A673 (cell line): ENCODE measurements at places on chromosomes 7 and 10. TPM values are rescaled to one million over a fixed set of nuclear protein-coding genes. Genes with fewer than 3 reads are reported as not detected.

- peak within 1 kb of the TSS; percentile 92 for H3K4me3 ChIP-seq
- H3K27ac ChIP-seq = peak within 1 kb of the TSS; percentile 65
- peaks cover 16% of the 10 kb centered on the region for H3K4me1 ChIP-seq
- H3K36me3 ChIP-seq = peaks cover 2% of the 10 kb centered on the region
- DNase-seq = peak; percentile 85
- H3K27me3 ChIP-seq = peaks cover 17% of the 10 kb centered on the region
These were observed at the start of gene HIPK2 for GRCh38 chr7:139777948-139778841. HIPK2 (minus strand) TSS chr7:139777998; CDS start chr7:139777623, 375 bp downstream.

DNA sequence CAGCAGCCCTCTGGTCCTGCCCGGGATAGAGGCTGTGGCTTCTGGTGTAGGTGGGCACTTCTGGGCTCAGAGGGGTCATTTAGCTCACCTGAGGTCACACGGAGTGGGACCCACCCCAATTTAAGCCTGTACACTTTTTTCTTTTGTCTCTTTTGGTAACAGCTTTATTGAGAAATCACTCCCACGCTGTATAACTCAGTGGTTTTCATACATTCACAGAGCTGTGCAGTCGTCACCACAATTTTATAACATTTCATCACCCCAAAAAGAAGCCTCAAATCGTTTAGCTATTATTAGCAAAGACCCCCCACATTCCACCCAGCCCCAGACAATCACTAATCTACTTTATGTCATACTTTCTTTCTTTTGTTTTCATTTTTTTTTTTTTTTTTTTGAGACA, 62.3 kb downstream of the LHPP start:
- no peak for DNase-seq
- H3K4me1 ChIP-seq = peaks cover 12% of the 10 kb centered on the region
- no peaks in the 10 kb centered on the region for H3K27me3 ChIP-seq
- no peaks in the 10 kb centered on the region for H3K36me3 ChIP-seq
- H3K4me3 ChIP-seq = no peak overlapping the region

The C10orf53 gene
- total RNA-seq = not detected in 2 replicates

The PPP1R17 gene
- not detected in 2 replicates for total RNA-seq

DNA sequence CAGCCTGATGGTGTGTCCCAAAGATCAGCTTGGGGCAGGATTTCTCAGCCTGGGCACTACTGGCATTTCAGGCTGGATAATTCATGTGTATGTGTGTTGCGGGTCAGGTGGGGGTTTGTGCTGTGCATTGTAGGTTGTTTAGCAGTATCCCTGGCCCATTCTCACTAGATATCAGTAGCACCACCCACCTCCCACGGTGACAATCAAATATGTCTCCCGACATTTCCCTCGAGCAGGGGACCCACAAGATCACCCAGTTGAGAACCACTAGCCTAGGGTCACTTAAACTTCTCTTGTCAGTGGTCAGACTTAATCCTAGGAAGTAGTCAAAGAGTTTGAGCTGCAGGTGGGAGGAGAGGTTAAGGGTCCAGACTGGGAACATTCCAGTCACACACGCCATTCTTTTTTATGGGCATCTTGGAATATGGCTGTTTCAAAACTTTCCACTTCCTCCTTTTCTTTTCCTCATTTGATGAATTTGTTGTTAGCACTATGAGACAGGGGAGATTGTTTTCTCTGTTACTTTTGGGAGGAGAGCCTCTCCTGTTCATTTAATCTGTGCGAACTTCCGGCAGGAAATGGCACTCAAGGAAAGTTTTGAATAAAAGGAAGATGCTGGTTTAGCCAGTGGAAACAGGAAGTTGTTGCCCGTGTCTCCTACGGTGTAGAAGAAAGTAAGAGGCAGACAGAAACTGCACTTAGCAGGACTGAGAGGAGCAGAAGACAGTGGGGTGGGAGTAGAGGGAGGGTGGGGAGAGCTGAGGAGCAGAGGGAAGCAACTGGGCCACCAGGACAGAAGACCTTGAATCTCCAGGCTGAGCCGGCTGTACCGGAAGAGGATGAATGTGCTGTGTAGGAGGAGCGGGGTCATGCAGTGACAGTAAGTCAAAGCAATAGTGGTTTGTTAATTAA, 17.6 kb upstream of the EXOC6 start:
- DNase-seq = peak; percentile 93
- no peak overlapping the region for H3K4me3 ChIP-seq
- H3K4me1 ChIP-seq = peaks cover 38% of the 10 kb centered on the region
- H3K36me3 ChIP-seq = no peaks in the 10 kb centered on the region

GRCh38 chr10:12500381-12501303, 151.3 kb downstream of the CAMK1D start:
- H3K36me3 ChIP-seq = no peaks in the 10 kb centered on the region
- no peaks in the 10 kb centered on the region for H3K27me3 ChIP-seq
- no peak overlapping the region for H3K4me3 ChIP-seq
- peaks cover 35% of the 10 kb centered on the region for H3K4me1 ChIP-seq

- H3K4me3 ChIP-seq = no peak overlapping the region
- no peaks in the 10 kb centered on the region for H3K36me3 ChIP-seq
- no peaks in the 10 kb centered on the region for H3K4me1 ChIP-seq
- no peak overlapping the region for H3K27ac ChIP-seq
- no peak for DNase-seq
These were observed 2.4 kb downstream of the RASGEF1A start for GRCh38 chr10:43264344-43264964.

GRCh38 chr7:155533827-155534690, 12.3 kb downstream of the CNPY1 start:
- H3K4me3 ChIP-seq = peak overlapping the region; percentile 32
- DNase-seq = peak; percentile 63
- H3K27me3 ChIP-seq = peaks cover 66% of the 10 kb centered on the region
- H3K36me3 ChIP-seq = no peaks in the 10 kb centered on the region

The CHAT gene
- 0.24 and 0.56 TPM in 2 replicates for total RNA-seq

DNA sequence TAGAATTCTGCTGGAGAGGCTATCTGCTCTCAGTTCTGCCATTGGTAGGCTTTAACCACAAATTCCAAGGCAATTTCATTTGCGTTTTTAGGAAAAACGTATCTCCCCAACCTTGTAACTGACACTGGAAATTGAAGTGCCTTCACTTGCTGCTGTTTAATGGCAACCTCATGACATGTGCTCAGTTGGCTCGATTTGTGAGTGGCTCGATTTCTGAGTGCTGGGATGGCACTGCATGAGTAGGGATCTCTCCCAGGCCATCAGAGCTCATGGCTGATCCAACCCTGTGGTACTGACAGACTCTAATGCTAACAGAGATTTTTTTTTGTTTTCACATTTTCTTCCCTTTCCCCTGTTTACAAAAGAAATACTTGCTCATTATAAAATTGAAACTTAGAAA, 56.0 kb downstream of the SUFU start:
- H3K4me3 ChIP-seq = no peak overlapping the region
- H3K36me3 ChIP-seq = no peaks in the 10 kb centered on the region
- H3K4me1 ChIP-seq = no peaks in the 10 kb centered on the region
- DNase-seq = no peak
- no peak overlapping the region for H3K27ac ChIP-seq

DNA sequence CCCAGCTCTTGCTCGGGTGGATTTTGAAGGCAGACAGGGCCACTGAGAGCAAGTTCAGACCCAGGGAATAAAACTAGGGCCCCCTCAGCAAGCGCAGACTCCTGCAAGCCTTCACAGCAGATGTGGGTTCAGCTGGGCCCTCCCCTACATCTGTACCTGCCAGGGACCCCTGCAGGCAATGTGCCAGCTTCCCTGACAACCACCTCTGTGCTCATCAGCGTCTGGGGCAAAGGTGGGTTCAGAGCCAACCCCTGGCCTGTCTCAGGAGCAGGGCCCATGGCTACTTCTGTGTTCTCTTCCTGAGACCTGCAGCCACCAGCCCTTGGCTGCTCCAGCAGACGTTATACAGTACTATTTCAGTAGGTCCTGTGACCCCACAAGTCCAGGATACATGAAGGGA, 189.5 kb downstream of the DIP2C start:
- no peaks in the 10 kb centered on the region for H3K27me3 ChIP-seq
- no peaks in the 10 kb centered on the region for H3K36me3 ChIP-seq
- DNase-seq = no peak
- no peaks in the 10 kb centered on the region for H3K4me1 ChIP-seq
- H3K27ac ChIP-seq = no peak overlapping the region

GRCh38 chr7:44258423-44258760, 57.6 kb downstream of the YKT6 start:
- H3K4me3 ChIP-seq = no peak overlapping the region
- H3K36me3 ChIP-seq = no peaks in the 10 kb centered on the region
- peaks cover 13% of the 10 kb centered on the region for H3K4me1 ChIP-seq
- no peaks in the 10 kb centered on the region for H3K27me3 ChIP-seq

- H3K27me3 ChIP-seq = no peaks in the 10 kb centered on the region
- H3K27ac ChIP-seq = no peak overlapping the region
- peaks cover 28% of the 10 kb centered on the region for H3K4me1 ChIP-seq
- H3K36me3 ChIP-seq = no peaks in the 10 kb centered on the region
These were observed 367.0 kb upstream of the MGMT start for GRCh38 chr10:129099992-129100391.

The ITPRID1 gene
- total RNA-seq = 0.21 and 0.31 TPM in 2 replicates

The CYP2W1 gene
- not detected in 2 replicates for total RNA-seq

DNA sequence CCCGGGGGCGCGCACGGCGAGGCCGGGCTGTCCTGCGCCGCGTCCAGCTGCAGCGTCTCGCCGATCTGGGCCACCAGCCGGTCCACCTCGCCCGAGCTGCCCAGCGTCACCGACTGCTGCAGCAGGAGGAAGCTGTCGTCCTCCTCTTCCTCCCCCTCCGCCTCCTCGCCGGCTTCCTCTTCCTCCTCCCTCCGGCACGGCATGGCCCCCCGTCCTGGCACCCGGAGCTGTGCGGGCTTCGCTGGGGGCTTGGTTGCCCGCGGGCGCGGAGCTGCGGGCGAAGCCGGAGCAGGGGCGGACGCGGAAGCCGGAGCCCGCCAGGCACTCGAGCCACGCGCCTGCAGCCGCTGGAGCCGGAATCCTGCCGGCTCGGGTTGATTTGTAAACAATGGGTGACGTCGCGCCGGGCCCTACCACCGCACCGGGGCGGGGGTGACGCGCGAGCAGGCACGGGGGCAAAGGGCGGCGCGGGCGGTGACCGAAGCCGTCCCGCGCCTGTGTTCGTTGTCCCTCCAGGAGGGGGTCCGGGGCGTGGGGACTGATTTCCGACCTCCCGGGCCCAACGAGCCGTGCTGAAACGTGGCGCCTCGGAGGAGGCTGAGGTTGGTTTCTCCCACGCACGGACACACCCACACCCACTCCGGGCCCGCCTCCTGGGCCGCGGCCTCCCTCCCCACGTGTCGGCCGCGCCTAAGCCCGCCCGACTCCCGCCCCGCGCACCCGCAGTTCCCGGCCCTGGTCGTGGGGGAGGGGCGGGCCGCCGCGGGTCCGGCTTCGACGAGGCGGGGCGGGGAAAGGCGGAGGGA, at the start of gene FRAT2:
Gene FRAT2 (minus strand): TSS at position 360 of the 806 bp plus-strand sequence. CDS start 157 bp downstream, at position 203.
- no peaks in the 10 kb centered on the region for H3K27me3 ChIP-seq
- DNase-seq = peak; percentile 93
- peak within 1 kb of the TSS; percentile 75 for H3K4me3 ChIP-seq
- no peaks in the 10 kb centered on the region for H3K36me3 ChIP-seq

DNA sequence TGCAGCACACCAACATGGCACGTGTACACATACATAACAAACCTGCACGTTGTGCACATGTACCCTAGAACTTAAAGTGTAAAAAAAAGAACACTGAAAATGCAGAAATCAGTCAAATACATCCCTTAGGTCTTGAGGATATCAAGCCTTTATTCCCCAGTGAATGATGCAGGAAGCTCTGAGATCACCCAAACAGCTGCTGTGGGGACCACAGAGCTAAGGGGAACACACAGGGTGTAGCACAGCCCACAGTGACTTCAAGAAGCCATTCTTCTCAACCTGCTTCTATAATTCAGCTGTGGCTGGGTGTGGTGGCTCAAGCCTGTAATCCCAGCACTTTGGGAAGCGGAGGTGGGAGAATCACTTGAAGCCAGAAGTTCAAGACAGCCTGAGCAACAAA, 314.9 kb downstream of the CALN1 start:
- no peaks in the 10 kb centered on the region for H3K4me1 ChIP-seq
- no peak for DNase-seq
- no peaks in the 10 kb centered on the region for H3K36me3 ChIP-seq
- no peak overlapping the region for H3K27ac ChIP-seq
